ENCODE measurements at places on chromosomes 4 and X.

GRCh38 chrX:39899856-39900776 is 197.6 kb downstream of the BCOR start:
- no peak for DNase-seq

DNA sequence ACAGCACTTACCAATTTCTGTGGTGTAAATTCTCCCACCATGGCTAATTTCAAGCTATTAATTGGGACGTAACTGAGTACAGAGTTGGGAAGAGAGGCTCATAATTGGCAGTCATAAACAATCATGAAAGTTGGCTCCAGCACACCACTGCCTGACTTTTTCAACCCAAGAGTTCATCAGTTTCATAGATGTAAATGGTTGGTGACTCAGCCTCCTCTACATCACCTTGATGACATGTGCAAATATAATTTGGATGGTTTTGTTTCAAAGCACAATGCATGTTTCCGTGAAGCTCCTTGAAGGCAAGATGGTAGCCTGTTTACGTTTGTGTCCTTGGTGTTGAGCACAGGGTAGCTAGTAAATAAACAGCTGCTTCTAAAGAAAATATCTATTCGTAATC is 235.1 kb downstream of the LDB2 start:
- no peak for DNase-seq

DNA sequence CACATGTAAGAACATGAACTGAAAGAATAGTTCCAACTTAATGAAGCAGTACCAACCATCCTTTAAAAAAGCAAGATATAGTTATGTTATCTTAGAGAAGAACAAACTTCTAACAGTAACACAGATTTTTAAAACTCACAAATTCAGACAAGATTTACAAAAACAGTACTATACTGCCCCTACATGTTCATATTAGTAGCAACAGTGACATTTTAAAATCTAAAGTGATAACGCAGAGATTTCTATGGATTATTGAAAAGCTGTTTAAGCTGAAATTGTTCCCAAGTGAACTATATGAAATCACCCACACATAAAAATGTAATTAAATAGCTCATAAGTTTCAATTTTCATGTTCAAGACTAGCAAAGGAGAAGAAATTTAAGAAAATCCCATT is 166.0 kb downstream of the FBXW7 start:
- DNase-seq, result no peak

- no peak for DNase-seq
Observed at GRCh38 chr4:98448908-98449307, 187.7 kb downstream of the RAP1GDS1 start.

DNA sequence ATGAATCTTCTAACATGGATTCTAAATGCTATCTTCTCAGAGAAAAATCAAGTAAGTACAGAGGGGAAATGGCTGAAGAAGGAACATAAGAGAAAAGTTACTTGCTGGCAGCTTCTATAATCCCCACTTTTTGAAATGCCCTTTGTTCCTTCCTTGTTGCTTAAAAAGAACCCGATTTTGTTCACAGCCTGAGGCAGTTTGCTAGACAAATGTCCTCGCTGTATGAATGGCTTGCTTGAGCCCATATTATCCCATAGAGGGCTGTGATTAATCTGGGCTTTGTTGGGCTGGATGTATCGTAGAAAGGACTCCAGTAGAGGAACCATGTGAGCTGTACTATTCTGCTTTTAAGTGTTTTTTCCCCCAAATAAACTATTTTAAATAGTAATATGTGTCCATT is 134.3 kb upstream of the FGF13 start:
- DNase-seq, result no peak

DNA sequence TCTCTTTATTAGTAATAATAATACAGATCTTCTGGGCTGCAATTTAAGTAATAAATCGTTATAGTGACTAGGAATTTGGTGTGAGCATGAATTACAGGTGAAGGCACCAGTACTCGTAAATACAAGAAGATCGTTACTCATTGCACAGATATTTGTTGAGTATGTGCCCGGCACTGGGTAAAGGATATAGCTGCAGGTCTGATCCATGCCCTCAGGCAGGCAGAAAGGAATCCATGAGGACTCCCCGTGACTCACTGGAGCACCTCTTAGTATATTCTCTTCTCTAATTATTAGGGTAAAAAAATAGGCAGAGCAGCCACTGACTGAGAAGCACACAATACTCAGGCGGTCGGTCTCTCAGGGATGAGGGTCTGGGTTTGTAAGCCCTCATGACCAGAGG is 868.3 kb downstream of the RAB28 start:
- DNase-seq, result no peak

DNA sequence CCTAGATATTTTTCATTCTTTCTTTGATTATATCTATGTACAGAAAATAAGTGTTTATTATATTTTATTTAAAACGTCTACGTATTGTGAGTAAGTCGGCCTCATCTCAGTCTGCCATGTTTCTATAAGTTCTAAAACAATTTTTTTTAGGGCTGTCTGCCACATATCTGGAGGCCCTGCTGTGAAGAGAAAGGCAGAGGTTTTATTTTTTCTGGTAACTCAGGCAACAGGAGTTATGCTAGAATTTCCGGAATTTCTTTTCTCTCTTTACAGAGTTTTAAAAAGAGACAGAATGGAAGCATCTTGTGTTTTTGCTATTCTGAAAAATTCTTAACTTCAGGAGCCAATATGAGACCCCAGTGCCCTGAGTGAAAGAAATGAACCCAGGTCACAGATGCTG is 1124.0 kb upstream of the TENM3 start:
- DNase-seq, result no peak

DNA sequence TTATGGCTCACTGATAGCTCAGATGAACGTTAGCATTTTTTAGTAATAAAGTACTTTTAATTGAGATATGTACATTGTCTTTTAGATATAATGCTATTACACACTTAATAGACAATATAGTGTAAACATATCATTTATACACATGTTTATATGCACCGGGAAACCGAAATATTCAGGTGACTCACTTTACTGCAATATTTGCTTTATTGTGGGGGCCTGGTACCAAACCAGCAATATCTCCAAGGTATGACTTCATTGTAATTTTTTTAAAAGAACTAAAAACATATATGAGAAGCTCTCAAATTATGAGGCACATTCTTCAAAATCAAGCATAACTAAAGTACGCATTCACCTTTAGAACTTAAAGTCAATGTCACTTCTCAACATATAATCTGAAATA is 231.2 kb upstream of the SLC7A11 start:
- DNase-seq, result no peak

DNA sequence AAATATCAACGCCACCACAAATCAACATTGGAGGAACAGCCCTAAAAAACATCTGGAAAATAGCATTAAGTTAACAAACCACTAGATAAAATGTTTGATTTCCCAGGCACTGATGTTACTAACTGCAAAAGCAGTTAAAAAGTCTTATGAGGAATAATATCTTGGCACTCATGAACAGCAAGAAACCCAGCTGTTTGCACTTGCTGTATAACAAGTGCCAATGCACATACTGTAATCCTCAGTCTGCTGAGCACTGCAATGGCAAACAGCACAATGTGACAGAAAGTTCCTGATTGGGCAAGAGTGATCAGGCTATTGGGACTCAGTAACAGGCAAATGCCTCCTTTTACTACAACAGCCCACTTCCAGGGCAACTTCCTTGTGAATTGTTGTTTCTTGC is 20.8 kb upstream of the SEC24B start:
- DNase-seq, result no peak

DNA sequence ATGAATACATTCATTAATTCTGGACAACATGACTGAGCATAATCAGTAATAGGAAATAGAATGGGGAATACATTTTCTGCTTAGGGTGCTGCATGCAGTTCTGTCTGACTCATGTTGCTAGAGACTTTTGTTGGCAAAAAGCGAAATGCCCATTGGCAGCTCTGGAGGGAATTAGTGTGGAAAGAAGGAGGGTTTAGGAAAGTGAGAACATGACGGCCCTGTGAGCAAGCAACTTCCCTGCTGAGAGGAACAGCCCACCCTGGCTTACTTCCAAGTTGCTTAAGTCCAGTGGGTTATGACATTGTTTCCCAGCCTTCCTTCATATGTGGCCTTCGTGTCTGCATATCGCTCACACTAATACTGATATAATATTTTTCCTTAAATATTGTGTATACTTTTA is 13.8 kb downstream of the MAD2L1 start:
- peak; percentile 58 for DNase-seq

DNA sequence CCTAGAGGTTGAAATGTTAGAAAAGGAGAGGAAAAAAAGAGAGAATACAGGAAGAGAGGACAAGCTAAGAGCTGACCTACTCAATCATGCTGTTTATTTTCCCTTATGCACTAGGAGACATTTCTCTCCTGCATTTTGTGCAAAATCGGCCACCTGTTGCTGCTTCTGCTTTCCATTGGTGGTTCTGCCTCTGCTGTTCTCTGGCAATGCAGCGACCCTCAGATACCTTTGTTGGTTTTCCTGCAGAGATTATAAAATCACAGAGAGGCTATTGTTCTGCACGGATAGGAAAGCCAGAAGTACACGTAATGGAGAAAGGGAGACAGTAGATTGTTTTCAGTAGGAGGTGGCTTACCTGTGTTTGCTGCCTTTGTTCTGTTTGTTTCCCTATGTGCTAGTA is 108.9 kb downstream of the UNC5C start:
- DNase-seq, result no peak

DNA sequence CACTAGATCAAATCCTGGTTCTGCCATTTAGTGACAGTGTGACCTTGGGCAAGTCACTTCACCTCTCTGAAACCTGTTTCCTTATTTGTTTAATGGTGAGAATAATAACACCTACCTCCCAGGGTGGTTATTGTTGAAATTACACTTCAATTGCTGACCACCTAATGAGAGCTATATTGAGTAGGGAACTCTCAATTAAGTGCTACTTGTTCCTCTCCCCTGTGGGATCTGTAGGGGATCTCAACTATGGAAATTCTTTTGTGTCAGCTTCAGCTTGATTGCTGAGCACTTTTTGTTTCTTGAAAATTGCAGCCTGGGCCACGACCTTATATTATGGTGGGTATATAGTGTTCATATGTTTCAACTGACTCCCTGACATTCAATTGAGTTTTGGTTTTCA is 102.1 kb downstream of the SHROOM4 start:
- DNase-seq, result no peak

GRCh38 chr4:98822144-98822543 is 106.8 kb downstream of the EIF4E start:
- DNase-seq, result no peak

DNA sequence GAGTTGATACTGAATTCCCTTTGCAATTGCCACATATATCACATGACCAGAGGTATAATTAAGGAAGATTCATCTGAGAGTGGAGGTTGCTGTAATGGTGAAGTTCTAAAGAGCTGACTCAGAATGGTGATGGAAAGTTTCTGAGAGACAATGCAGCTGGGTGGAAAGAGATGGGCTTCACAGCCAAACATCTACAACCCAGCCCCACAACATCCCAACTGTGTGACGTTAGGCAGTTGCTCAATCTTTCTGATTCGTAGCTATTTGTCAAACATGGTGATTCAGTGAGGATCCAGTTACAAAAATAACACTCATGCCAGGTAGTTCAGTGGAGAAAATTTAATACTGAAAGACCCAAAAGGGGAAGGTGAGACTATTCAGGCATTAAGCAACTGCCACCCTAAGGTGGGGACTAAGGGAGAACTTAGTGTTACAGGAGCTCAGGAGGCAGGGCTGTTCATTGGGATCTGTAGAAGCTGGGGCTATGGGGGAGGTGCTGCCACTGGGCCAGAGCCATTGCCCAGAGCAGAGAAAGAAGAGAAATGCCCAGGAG is 6.9 kb upstream of the AFF1 start:
- peak; percentile 72 for DNase-seq

DNA sequence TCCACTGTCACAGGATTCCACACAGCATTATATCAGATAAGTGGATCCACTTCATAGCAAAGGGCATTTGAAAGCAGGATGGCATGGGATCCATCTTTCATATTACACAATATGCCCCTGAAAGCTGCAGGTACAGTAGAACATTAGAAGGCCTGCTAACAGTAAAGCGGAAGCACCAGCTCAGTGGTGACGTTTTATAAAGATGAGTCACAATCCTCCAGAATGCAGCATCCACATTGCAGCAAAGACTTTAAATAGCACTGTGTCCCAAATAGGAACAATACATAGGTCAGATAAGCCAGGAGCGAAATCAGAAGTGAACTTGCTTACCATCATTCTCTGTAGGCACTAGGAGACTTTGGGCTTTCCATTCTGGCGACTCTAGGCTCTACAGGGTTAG is 609.5 kb upstream of the FAT1 start:
- DNase-seq, result no peak

GRCh38 chr4:127188847-127189246 is 443.9 kb upstream of the INTU start:
- DNase-seq, result no peak

GRCh38 chr4:153450544-153450917 is 15.6 kb upstream of the TMEM131L start:
- DNase-seq, result no peak

DNA sequence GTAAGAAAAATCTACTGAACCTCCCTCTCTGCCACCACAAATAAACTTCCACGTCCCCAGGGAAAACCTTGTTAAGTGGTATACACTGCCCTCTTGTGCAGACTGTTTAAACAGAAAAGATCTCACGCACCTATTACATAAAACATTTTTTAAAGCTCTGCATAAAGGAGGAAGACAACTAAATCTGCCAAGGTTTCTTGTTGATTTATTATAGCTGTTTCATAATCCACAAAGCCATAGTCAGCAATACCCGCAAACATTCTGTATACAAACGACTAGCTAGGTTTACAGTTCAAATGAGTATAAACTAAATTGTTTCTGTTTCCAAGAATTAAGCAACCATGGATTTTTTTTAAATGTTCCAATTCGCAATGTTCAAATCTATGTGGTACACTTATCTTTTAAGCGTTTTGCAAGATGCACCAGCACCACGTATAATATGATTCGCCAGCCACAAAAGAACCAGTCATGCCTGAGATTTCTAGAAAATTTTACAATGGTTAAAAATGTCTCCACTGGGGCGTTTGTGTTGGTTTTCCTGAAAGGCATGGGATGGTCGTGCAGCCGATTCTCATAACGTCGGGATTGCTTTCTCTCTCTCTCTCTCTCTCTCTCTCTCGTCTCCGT is 164.6 kb downstream of the PRKX start:
- no peak for DNase-seq

DNA sequence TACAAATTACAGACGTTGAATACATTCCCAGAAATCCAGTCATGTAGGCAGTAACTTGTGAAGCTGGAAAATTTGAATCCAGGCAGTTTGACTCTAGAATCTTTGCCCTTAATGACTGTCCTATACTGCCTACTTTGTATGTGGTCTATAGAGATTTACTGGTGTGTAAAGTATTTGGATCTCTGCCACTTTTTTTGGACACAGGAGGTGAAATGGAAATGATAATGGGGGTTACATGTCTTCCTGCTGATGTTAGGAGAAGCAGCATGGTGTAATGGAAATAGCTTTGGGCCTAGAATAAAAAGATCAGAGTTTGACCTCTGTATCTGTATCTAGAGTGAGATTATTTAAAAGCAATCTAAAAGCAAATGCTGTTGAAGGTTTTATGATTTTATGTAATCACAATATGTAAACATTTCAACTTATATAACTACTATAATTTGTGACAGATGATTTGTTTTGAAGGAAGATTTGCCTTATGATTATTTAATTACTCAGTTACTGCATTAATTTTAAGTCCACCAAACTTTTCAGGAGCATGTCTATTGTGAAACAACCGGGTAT is 3.3 kb downstream of the COL4A5 start:
- no peak for DNase-seq
